ENCODE measurements at places on chromosomes 2 and 18.

- no peak for DNase-seq
These were observed 43.5 kb upstream of the EPG5 start for GRCh38 chr18:46010676-46011075.

DNA sequence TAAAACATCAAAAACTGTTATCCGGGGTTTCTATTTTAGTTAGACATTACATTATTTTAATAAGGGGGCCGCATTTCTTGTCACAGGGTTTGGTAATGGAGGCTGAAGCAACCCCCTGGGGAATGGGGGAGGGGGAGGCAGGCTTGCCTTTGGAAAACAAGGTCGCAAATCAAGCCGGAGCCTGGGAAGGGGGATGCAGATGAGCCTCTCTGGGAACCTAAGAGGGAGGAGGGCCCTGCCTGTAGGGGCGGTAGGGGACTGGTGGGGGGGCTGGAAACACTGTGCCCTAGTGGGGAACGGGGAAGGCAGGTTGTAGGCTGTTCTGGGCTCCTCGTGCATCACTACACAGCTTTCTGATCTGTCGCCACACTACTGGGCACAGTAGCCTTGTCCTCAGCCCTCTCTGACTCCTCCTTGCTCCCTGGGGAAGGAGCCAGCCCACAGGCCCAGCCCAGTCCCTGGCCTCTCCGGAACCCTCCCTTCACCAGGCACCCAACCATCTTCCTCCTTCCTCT, 170.2 kb upstream of the SMAD2 start:
- no peak for DNase-seq

DNA sequence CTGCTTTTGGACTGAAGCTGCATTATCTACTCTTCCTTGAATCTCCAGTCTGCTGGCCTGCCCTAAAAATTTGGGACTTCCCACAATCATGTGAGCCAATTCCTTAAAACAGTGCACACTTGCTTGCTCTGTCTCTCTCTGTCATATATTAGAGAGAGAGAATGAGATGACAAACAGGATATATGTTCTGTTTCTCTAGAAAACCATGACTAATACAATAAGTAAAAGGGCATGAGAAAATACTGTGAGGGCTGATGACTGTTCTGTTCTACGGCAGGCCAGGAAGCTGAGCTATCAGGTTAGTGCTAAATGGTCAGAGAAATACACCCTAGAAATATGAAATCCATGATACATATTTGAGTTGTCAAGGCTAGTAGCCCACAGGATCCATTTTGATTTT, 1896.8 kb upstream of the CELF4 start:
- no peak for DNase-seq

DNA sequence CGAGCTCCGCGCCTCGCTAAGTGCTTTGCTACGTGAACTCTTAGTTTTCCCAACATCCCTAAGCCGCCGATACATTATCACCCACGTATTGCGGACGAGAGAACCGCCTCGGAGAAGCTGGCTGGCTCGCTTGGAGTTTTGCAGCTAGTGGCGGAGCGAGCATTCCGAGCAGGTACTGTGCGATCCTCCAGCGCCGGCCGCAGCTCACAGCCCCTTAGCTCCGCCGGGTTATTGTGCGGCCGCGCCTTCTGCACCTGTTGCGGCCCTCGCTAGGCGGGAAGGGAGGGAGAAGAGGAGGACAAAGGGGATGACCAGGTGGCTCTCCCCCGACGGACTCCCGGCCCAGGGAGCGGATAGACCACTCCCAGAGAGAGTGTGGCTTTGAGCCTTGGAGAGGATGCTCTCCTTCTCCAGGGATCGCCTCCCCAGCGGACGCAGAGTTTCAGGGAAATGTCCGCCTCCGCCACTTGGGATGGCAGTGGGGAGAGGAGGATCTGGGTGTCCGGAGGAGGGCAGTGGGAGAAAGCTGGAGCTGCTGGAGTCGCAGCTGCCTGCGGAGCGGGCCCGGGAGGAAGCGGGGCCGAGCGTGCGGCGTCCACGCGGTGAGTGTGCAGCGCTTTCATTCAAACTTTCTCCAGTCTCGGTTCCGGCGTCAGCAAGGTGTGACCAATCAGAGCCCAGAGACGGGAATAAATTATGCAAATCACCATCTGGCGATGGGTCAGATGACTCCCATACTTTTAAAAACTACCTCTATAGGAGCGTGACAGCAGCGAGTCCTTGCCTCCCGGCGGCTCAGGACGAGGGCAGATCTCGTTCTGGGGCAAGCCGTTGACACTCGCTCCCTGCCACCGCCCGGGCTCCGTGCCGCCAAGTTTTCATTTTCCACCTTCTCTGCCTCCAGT, at the start of gene LIPG:
LIPG (plus strand) TSS at position 769 of the 905 bp plus-strand sequence. CDS start 252 bp downstream, outside the sequence.
- DNase-seq, result no peak

DNA sequence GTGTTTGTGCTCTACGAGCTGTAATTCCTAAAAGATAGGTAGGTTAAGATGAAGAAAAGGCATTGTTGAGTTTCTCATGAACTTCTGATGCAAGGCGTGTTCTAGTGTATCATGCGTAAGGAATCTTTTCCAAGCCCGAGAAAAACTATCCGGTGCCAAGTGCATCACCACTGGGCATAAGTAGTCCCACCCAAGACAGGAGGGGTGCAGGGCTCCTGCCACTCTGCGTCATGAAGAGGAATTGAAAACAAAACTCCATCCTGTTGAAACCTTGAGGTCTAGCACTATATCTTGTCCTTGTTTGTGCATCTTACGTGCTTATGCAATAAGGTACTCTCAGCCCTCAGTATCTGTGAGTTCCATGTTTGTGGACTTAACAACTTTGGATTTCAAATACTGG, 45.7 kb downstream of the RAB31 start:
- no peak for DNase-seq

DNA sequence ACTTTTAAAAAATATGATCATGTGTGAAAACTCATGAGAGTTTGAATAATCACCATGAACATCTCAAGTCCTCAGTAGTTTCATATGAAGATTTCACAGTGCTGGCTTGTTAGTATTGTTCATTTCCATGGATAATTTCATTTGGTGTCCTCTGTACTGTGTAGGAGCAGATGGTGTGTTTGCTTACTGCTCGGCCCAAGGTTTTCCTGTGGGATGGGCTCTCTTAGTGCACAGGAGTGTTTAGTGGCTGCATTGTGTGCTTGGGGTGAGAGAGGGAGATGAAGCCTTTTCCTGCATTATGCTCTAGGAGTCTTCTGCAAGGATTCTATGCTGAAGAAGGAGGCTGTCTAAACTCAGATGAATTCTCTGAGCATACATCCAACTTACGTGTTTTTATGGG, 270.6 kb downstream of the SOCS6 start:
- DNase-seq, result no peak

DNA sequence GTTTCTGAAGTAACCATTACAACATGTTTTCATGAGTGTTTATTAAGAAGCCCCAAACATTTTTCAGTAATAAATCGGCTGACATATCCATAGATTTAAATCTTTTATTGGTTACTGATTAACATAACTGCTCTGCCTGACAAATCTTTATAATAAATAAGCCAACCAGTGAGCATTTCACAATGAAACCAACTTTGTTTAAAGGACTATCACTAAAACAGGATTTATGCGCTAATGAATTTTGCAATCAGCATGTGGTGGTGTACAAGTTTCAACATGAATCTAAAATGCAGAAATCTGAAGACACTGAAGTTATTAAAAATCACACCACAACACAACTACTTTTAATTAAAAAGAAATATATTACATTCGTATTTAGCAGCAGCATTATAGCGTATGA, 166.7 kb downstream of the MEIS1 start:
- DNase-seq, result no peak

GRCh38 chr2:113905886-113906285, 16.0 kb downstream of the ACTR3 start:
- no peak for DNase-seq

DNA sequence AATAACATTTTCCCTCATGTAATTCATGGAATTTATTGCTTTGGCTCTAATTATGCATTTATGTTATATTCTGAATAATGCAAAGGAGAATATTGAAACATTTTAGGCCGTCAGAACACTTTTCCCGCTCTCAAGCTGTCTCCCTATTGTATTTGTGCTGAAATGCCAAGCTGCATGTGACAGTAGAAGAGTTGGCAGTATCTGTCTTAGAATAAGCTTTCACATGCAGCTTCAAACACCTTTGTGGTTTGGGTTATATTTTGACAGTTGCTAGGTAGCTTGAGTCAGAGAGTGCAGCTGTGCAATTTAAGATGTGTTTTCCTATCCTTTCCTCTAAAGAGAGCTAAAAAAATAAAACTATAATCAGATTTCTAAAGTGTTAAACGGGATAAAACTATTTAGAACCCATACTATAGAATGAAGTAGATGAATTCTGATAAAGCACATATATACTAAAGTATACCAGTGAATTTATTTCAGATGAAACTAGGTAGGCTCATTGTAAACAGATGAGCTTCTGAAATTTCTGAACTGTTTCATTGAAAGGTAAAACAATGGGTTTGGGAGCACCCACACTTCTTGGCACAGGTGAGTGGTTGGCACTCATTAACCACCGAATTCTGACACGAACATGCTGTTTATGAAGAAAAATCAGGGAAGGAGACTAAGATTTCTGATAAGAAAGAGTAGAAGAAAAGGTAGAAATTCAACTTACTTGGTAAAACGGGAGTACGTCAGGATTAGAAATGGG, 43.4 kb downstream of the PLCL1 start:
- DNase-seq, result no peak

GRCh38 chr18:71919211-71919610, 624.9 kb downstream of the CBLN2 start:
- DNase-seq, result no peak

- DNase-seq, result no peak
These were observed 74.5 kb downstream of the AP1S3 start for GRCh38 chr2:223762853-223763252.

DNA sequence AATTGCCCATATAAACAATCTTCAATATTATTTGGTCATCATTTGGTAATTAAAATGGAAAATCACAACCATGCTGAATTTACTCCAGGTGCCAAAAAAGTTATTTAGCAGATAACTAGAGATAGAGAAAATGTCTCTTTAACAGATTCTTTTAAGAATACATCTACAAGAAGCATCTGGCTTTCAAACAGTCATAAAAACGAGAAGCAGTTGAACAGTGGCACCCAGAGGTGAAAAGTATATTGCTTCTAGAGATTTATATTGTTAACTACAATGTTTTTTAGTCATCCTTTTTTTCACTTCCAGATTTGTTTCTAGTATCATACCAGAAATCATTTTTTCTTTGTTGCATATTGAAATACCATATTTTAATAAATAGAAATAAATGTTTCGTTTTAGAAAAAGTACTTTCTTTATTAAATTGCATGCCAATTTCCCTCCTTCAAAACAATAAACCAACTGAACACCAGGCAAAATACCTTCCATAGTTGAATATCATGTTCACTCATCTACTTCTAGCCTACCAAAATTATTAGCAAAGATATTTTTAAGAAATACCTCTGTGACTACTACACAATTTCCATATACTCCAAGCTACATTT, 65.4 kb upstream of the HNRNPA3 start:
- DNase-seq, result peak; percentile 50

DNA sequence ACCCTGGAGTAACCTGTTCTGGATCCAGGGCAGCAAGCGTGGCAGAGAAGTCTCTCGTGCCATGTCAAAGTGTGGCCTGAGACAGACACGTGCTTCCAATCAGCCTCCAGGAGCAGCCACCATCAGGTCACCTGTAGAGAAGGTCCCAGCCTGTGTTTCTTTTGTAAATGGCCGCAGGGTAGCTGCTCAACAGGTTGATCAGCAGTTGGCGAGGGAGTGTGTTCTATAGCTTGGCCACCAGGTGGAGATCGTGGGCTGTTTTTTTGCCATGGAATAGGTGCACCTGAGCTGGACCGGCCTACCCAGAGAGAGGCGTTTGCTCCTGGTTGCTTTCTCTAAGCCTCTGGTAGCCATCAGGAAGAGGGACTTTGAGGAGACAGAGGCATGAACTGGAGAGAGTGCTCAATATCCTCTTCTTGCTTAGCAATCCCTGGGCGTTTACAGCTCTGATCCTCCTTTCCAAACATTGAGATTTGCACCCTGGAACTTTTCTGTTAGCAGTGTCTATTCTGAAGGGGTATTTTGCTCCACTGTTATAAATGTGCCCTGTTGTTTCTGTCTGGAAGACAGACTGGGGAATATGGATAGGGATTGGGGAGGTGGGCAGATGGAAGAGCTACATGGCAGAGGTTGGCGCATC, 34.2 kb upstream of the EN1 start:
- peak; percentile 63 for DNase-seq

DNA sequence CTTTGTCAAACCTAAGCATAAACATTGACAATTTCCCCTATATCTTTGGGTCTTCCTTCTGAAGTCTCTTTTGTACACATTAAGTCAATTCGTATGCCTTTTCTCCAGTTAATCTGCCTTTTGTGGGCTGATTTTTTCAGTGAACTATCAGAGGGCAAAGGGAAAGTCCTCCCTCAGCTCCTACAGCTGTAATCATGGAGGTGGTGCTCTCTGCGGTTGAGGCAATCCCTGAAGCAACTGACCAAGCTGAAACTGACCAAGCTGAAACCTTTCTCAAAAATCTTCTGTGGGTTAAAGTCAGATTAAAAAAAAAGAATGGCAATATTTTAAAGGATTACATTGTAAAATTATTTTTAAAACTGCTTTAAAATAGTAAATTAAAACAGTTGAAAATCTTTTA, 105.8 kb upstream of the DNAJC10 start:
- DNase-seq, result no peak

- no peak for DNase-seq
These were observed 15.1 kb upstream of the DARS1 start for GRCh38 chr2:136000502-136000901.

GRCh38 chr2:169362894-169363559, 693 bp upstream of the LRP2 start:
- DNase-seq, result no peak
